ENCODE measurements at places on chromosomes 4 and X.

DNA sequence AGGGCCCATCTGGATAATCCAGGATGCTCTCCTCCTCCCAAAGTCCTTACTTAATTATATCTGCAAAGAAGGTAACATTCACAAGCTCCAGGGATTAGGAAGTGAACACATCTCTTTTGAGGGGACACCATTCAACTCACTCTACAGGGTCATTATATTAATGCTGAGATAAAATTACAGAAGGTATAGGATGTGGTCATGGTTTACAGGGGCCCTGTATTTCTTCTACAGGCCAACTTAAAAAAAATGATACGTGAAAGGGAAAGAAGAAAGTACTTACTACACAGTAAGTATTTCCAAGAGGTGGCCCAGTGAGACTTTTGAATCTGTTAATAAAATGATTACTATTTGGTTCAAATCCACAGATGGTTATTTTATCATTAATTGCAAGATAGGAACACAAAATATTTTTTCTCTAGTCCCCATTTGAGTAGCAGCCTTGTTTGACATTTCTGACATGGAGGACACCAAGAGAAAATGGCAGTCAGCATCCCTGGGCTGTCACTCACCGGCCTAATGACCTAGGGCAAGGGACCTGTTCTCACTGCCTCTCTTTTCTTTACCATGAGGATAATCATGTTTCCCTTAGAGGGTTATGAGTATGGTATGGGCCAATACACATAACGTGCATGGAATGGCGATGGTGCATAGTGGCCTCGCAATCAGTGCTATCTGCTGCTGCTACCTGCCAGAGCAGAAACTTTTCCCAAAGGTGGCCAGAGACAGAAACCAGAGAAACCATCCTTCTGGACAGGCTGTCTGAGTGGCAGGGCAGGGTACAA is 140.5 kb downstream of the PTTG2 start:
- DNase-seq: no peak

DNA sequence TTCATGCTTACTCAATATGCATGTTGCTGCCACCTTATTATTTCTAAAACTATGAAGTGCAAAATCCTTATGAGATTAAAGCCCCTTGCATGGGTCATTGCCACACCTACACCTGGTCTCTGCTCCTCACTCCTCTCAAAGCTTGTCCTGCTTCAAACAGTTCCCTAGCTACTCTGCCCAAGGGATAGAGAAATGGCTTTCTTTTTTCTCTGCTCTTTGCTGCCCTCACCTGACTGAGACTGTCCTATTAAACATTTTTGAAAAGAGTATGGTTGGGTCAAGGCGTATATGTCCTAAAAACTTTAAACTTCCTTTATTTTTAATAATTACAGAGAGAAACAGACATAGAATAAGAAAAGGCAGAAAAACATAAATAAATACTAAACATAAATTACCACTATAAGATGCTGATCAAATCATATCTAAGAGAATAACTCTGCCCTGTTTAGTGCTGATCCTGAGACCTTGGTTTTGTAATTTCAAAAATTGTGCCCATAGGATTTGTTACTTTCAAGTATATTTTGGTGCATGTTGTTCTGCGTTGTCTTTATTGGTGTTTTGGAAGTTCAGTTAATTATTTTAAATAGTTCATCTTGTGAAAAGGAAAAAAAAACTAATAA is 704.9 kb upstream of the PABPC4L start:
- peak; percentile 5 for DNase-seq

GRCh38 chr4:28562913-28563312 is 1702.3 kb downstream of the STIM2 start:
- DNase-seq: no peak

GRCh38 chr4:55808186-55808585 is 11.4 kb upstream of the EXOC1L start:
- DNase-seq: no peak
